ENCODE measurements at places on chromosomes 11 and 22.

DNA sequence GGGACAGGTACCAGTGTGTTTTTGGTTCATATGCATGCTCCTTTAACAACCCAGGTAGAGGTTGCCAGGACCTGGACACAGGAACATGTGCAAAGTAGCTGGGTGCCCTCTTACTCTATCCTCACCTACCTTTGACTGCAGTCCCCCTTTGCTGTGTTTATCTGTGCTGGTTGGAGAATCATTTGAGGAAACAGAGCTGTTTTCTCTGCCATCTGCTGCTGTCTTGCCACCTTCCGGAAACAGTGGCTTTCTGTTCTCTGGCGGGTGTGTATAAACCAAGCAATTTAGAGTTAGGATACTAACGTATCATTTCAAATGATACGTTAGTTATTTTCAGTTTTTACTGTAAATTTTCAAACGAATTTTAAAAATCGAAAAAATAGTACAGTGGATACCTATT lies 171.9 kb upstream of the TTC12 start:
- DNase-seq: no peak

GRCh38 chr11:13054278-13054677 lies 45.2 kb downstream of the RASSF10 start:
- peak; percentile 19 for DNase-seq

GRCh38 chr11:26072614-26073153 lies 259.2 kb upstream of the ANO3 start:
- no peak for DNase-seq

GRCh38 chr11:65297026-65297672 lies 17.5 kb upstream of the CDC42EP2 start:
- no peak for DNase-seq

DNA sequence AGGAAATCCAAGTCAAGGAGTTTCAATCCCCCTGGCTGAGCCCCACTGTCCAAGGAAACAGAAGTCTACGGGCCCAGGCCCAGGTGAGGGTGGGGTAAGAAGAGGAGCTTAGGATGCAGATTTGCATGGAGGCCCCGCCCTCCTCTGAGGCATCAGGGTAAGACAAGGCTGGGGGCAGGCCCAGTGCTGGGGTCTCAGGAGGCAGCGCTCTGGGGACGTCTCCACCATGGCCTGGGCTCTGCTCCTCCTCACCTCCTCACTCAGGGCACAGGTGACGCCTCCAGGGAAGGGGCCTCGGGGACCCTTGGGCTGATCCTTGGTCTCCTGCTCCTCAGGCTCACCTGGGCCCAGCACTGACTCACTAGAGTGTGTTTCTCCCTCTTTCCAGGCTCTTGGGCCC lies 31.3 kb upstream of the IGLL5 start:
- DNase-seq: no peak

DNA sequence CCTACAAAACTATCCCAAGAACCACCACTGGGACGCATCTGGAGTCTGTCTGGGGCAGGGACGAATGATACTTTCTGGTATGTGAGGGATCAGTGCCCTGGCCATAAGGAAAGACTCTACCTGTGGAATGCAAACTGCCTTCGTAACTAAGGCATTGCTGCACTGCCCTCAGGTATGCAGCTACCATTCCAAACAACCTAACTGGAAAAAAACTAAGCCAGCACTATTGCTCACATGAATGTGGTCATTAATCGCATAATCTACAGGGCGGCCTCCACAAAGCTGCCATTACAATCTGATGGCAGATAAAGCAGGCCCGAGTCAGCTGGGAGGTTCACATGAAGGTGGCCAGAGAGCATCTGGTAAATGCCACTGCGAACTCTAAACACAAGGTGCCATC lies 3.9 kb downstream of the PACSIN2 start:
- DNase-seq: no peak

DNA sequence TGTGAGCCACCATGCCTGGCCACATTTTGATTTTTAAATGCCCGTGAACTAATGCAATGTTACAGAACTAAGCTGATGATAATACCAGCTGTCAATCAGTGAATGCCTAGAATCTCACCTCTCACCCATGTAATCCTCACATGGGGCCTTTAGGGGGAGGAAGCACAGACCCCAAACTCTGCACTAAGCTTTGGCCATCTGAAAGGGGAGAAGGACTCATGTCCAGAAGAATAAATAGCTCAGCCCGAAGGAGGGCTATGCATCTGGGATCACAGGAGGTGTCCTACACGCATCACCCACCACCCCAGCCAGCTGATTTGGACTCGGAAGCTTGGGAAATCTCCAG lies 36.0 kb upstream of the YPEL1 start:
- no peak for DNase-seq

GRCh38 chr22:28154861-28155260 lies 235.8 kb upstream of the PITPNB start:
- DNase-seq: no peak

DNA sequence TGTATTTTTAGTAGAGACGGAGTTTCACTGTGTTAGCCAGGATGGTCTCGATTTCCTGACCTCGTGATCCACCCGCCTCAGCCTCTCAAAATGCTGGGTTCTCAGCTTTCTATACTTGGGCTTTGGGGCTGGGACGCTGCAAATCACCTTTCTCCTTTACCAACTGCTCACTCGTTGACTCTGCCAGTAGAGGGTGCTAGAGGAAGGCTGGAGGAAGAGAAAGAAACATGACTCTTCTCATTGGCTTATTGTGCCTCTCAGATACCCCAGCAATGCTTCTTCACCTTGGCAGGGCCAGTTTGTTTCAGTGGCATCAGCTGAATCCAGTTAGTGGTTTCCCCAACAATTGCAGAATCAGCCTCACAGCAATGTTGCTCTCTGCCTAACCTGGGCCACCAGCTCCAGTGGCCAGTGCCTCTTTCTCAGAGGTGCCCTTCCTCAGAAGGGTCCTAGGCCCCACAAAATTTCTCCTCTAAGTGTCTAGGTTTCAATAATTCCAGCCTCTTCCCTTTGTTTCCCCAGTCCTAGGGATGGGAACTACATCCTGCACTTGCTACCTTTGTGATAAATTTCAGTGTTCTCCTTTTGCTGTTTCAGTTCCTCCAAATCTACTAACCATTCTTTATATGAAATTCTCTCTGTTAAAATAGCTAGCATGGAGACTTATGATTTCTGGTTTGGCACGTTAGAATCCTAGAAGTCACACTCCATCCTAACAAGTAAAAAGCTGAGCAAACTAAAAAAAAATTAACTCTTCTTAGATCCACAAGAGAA lies 71.5 kb upstream of the VSTM5 start:
- DNase-seq: peak; percentile 48

GRCh38 chr11:134363161-134363560 lies 31.4 kb downstream of the GLB1L2 start:
- DNase-seq: no peak

- no peak for DNase-seq
Measured at GRCh38 chr22:47366026-47366767, 603.7 kb downstream of the TBC1D22A start.

DNA sequence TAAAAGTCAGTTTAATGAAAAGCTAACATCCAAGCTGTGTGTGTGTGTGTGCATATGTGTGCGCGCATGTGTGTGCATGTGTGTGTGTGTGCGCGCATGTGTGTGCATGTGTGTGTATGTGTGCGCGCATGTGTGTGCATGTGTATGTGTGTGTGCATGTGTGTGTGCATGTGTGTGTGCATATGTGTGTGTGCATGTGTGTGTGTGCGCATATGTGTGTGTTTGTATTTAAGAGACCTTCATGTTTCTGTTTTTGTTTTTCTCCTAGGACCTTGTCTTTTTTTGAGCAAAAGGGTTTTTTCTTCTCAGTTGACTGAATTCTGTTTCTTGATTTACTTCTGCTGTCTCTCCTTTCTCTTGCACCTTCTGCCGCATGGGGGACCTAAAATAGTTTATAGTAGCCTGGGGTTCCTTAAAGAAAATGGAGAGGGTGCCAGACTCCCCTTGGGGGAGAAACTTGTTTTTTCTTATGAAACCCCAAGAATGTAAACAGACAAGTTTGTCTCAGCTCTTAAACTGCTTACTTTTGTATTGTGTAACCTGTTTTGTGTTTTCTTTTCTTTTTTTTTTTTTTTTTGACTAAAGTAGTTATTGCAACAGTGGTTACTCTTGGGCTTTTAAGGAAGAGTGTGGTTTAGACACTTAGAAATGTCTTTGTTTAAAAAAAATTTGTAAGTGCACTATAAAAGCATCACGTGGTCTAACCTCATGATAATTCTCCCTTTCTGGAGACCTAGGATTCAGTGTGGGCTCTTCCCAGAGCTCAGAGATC lies 53.0 kb downstream of the OSBPL5 start:
- no peak for DNase-seq

GRCh38 chr11:60919320-60919719 lies 4.9 kb upstream of the TMEM132A start:
- no peak for DNase-seq

DNA sequence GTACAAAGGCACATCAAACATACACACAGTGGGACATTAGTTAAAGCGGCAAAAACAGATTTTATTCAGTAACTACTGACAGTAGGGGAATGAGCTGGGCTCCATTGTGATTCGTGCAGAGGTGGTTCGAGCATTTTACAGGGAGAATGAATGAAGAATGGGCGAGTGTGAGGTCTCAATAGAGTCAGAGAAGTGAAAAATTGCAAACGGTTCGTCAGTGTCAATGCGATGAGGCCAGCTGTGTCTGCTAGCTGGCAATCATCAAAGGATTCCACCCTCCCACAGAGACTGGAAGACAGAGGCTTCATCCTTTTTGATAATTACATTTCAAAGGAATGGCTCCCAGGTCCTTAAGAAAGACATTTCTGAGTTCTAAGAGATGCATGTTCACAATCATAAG lies 17.4 kb downstream of the OR4D9 start:
- DNase-seq: no peak

DNA sequence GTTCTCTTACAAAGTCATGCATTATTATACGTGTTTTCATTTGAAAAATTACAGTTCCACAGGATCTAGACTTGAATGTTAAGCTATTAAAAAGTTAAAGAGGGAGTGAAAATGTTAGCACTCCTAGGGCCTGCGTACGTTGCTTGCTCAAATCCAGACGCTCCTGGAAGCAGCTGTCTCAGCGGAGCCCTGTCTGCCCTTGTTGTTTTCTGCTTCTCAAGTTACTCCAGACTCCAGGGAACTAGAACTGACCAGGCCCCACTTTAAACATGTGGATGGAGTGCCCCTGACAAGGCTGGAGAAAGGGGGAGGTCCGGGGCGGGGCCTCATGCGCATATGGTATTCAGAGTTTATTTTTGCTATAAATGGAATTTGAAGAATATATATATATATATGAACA lies 9.6 kb downstream of the PARVB start:
- no peak for DNase-seq

DNA sequence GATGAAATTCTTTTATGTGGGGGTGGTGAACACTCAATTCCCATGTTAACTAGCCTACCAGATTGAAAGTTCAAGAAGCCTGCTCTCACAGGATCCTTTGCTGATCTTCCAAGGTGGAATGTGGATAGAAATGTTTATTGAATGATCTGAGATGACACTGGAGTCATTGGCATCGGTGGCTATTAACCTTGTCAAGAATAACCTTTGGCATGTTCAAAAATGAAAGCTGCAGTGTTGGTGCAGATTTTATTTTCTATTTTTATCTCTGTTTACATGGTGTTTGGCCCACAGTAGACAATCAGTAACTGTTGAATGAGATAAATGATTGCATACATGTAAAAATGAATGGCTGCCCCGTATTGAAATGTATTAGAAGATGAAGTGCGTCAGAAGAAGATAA lies 19.0 kb downstream of the MCAM start:
- no peak for DNase-seq

DNA sequence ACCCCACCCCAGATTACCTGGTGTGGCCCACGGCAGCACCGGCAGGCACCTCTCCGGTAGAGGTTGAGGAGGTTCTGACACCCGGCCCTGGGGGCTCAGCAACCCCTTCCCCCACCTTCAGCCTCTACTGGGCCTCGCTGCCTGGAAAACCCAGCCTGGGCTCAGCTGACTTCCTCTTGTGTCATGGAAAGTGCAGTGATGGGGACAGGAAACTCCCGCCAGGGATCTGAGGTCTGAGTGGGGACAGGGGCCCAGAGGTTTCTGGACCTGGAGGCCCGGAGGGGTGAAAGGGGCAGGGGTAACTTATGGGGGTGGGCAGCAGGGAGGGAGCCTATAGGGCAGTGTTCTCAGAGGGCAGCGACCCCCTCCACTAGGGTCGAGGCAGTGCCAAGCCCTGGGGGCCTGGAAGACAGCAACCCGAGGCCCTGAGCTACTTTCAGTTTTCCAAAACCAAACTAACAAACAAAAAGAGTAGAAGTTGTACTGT lies 10.0 kb upstream of the CD5 start:
- DNase-seq: no peak

DNA sequence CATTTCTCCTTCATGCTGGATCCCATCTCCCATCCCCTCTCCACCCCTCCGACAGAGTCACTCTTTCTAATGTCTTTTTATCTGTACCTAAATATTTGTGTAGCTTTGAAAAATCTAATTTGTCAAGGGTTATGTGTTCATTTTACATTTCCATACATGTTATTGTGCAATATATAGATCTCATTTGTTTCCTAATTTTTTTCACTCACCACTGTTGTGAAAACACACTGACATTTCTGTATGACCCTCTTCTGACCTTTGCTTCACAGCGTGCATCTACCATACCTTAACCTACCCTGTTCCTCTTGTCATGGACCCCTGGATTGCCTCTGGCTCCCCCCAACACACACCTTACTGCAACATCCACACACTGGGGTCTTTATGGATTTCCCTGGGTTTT lies 942.9 kb downstream of the TBC1D22A start:
- no peak for DNase-seq

GRCh38 chr11:17979770-17980371 lies 33.0 kb downstream of the SERGEF start:
- DNase-seq: peak; percentile 44

GRCh38 chr11:34633640-34633989 lies 12.7 kb downstream of the EHF start:
- DNase-seq: no peak

GRCh38 chr22:28798810-28799605 lies 1.4 kb downstream of the XBP1 start:
- DNase-seq: peak; percentile 64

- DNase-seq: no peak
Measured at GRCh38 chr11:78023426-78023825, 350 bp upstream of the KCTD14 start.

GRCh38 chr11:112966561-112966960 lies 5.3 kb downstream of the NCAM1 start:
- DNase-seq: no peak

- DNase-seq: no peak
Measured at GRCh38 chr22:19064354-19065054, 57.7 kb downstream of the DGCR2 start.

DNA sequence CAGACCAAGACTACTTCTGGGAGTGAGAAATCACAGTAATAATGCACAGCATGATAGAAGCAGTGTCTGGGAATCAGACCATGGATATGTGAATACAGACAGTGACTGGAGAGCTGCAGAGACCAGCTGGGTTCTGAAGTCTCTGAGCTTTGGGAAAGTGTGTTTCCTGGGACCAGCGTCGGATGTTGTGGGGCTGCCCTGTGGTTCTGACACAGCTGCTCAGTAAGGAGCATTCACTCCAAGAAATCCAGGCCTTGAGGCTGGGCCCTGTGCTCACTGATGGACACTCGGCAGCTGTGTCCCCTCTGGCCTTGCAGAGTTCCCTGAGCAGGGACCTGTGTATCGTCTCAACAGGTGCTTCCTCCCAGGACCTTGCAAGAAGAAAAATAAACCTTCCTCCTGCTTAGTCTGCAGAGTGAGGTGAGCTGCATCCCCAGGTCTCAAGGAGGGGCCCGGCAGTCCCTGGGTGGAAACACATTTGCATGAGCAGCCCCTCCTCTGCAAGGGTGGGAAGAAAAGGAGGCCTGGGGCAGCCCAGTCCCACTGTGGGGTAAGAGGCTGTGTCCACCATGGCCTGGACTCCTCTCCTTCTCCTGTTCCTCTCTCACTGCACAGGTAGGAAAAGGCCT lies 107.9 kb downstream of the VPREB1 start:
- DNase-seq: no peak

Data from A172 (cell line).